Smooth muscle cell of the coronary artery (primary cell): ENCODE measurements at places on chromosomes 3 and 15. TPM values are rescaled to one million over a fixed set of nuclear protein-coding genes. Genes with fewer than 3 reads are reported as not detected.

The GP5 gene
- total RNA-seq = 0.83 TPM in 1 of 2 replicates, not detected in the other

The PLA2G4F gene
- total RNA-seq = not detected in 2 replicates

The CPNE9 gene
- not detected in 2 replicates for total RNA-seq

The CLEC3B gene
- total RNA-seq = 0.98 and 46.7 TPM in 2 replicates

The SAMD7 gene
- total RNA-seq = not detected in 2 replicates

The IL5RA gene
- total RNA-seq = not detected in 2 replicates

The PATL2 gene
- 0.08 and 0.82 TPM in 2 replicates for total RNA-seq

The SLC22A13 gene
- total RNA-seq = 0.15 and 0.94 TPM in 2 replicates

The ROBO1 gene
- total RNA-seq = 71.7 and 104 TPM in 2 replicates

The TM4SF1 gene
- total RNA-seq = 76.5 and 458 TPM in 2 replicates

The HTR3E gene
- total RNA-seq = not detected in 2 replicates

The FBXL22 gene
- 0.53 TPM in 1 of 2 replicates, not detected in the other for total RNA-seq

The FETUB gene
- not detected in 2 replicates for total RNA-seq
